GM12891 (cell line): ENCODE measurements at places on chromosomes 7 and 10.

GRCh38 chr7:30584965-30585364, 9.7 kb upstream of the GARS1 start:
- no peak for DNase-seq

DNA sequence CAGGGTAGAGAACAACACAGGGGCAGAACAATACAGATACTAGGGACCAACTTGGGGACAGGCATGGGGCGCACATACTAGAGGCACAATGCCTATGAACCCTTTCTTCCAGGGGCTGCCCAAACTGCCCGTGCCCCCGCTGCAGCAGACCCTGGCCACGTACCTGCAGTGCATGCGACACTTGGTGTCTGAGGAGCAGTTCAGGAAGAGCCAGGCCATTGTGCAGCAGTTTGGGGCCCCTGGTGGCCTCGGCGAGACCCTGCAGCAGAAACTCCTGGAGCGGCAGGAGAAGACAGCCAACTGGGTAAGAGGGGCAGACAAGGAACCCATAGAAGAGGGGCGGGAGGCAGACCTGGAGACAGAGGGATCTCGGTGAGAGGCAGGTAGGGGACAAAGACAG, 5.8 kb downstream of the CHAT start:
- DNase-seq = no peak

DNA sequence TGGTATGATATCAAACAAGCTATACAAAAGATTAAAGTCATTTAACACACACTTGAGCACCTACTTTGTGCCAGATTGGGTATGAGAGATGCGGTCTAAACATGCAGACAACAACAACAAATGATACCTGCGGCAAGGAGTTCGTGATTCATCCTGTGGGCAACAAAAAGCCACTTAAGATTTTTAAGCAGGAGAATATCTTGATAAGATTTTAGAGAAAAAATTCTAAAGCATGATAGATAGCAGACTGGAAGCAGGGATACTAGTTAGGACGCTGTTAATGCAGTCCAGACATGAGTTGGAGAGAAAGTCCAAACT, 1.6 kb upstream of the KBTBD2 start:
- DNase-seq = no peak

- no peak for DNase-seq
Measured at GRCh38 chr10:60414111-60414510, 24.4 kb upstream of the ANK3 start.

DNA sequence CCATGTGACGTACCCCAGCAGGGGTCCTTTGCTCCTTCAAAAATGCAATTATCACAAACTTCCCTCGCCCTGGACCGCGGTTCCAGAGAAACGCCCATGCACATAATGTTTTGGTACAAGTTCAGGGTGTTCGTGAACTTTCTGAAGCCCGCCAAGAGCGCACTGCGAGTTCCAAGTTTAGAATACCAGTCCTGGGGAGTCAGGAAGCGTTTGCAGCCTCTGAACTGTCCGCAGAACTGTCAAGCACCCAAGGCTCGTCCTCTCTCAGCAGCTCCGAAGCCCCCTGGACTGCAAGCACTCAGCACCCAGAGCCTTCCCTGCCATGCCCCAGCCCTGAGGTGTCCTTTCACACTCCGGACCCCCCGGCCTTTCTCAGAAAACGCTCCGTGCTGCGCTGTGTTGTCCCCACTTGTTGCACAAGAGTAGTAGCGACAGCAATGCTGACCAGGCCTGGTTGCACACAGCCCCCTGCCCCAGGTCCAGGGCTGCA, 30.3 kb downstream of the CALML3 start:
- no peak for DNase-seq

DNA sequence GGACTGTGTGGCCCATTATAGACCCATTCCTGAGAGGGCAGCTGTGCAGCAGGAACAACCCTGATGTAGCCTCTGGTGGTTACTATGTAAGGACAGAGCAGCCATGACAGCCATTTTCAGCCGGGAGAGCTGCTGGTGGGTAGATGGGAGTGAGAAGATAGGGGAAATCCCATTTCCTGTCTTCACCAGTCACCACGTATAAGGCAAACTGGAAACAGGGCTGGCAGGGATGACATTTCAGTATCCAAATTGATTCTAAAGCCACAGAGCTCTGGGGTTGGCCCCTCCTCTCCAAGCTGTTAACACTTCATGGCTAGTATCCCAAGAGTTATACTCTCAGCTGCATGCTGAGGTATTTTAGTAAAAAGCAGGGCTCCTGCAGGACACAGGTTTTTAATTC, 15.2 kb upstream of the FZD1 start:
- DNase-seq = no peak

DNA sequence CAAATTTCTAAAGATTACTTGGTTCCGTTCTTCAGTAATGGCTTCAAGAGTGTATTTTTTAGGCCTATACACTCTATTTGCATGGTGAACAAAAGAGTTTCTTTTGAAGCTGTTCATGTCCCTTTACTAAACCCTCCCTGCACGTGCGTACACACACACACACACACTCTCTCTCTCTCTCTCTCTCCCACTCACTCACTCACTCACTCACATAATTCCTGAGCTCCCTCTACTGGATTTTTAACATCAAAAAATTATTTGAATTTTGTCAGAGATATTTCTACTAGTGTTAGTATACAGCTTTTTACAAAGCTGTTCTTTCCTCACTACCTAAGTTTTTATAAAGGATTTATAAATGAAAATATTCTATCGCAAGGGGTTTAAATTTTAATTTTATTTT, 85.9 kb downstream of the UBE3C start:
- no peak for DNase-seq

GRCh38 chr7:158389514-158390425, 197.9 kb downstream of the PTPRN2 start:
- no peak for DNase-seq

GRCh38 chr7:1461646-1462375, 2.5 kb upstream of the MICALL2 start:
- DNase-seq = no peak

GRCh38 chr7:105691082-105691679, 109.9 kb upstream of the EFCAB10 start:
- no peak for DNase-seq
